GDM1 (cell line): ENCODE measurements at places on chromosomes 3 and 15.

- DNase-seq, result no peak
These were observed 3.1 kb downstream of the SNRK start for GRCh38 chr3:43289401-43289800.

GRCh38 chr3:131735116-131735515 lies 232.3 kb upstream of the MRPL3 start:
- DNase-seq, result no peak

GRCh38 chr15:64024172-64025050 lies 21.9 kb downstream of the DAPK2 start:
- no peak for DNase-seq

DNA sequence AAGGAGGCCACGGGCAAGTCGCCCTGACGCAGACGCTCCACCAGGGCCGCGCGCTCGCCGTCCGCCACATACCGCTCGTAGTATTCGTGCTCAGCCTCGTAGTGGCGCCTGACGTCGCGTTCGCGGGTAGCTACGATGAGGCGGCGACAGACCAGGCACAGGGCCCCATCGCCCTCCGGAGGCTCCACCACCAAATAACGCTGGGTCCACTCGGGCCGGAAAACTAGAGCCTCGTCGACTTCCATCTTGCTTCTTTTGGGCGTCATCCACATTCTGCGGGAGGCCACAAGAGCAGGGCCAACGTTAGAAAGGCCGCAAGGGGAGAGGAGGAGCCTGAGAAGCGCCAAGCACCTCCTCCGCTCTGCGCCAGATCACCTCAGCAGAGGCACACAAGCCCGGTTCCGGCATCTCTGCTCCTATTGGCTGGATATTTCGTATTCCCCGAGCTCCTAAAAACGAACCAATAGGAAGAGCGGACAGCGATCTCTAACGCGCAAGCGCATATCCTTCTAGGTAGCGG lies at the start of gene EPM2AIP1:
TSS of gene EPM2AIP1 (minus strand) at position 326 of the 520 bp plus-strand sequence. CDS start at position 272, 54 bp downstream.
- no peak for DNase-seq

- DNase-seq, result no peak
These were observed 9.4 kb upstream of the C15orf39 start for GRCh38 chr15:75192307-75192706.

DNA sequence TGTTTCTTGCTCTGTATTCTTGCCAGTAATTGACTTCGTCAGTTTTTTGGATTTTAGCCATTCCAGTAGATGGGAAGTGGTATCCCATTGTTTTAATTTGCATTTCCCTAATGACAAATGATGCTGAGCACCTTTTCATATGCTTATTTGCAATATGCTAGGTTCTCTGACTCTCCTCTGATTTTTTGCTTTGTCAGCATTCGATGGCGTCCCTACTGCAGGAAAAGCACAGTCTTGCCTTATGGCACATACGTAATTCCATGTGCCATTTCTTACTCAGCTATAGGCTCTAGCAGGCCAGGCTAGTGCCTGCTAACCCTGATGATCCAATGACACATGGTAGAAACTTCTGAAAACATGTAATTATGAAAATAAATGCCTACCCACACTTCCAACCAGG lies 239.2 kb upstream of the ATP10A start:
- DNase-seq, result no peak

- no peak for DNase-seq
These were observed 54.5 kb downstream of the MRPS25 start for GRCh38 chr3:15010664-15011063.

DNA sequence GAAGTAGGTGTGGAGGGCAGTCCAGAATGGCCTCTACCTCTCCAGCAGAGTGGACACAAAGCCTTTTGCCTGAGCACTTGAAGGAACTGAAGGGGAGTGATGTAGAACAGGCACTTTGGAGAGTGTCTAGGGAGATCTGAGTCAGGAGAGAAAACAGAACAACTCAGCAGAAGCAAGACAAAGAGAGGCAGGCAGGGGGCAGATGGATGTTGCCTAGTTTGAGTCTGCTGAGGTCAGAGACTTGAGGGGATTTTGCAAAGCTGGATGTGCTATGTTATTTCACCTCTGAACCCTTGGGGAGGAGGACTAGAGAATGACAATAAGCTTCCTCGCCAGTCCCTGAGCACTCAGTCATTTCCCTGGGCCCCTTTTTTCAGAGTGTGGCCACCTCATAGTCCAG lies 366.4 kb downstream of the EPHB1 start:
- DNase-seq, result no peak

- DNase-seq, result no peak
These were observed 7.7 kb upstream of the STARD5 start for GRCh38 chr15:81331600-81331999.

DNA sequence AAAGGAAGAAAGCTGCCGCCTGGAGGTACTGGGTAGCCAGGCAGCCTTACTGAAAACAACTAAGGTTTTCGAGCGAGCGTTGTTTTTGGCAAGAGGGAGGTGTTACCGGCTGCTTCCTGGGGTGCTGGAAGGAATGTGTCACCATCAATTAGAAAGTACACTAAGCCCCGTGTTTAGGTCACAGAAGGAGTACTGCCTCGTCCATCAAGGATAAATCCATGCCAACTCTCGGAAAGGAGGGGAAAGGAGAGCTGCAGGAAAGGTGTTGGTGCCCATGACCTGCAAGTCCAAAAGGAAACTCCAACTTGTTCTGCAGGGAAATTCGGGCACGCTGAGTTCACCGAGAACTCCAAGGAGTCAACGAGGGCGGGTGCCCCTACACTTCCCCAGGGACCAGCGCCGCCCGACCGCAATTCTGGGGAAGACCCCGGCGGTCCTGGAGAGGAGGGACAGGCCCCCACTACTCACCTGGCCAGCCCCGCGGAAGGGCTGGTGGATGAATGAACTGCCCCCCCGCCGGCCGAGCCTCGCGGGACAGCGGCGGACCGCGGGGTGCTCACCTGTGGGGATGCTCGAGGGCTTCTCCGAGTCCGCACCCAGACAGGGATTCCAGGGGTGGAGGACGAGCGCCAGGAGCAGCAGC lies 542 bp downstream of the PLOD2 start:
- no peak for DNase-seq

DNA sequence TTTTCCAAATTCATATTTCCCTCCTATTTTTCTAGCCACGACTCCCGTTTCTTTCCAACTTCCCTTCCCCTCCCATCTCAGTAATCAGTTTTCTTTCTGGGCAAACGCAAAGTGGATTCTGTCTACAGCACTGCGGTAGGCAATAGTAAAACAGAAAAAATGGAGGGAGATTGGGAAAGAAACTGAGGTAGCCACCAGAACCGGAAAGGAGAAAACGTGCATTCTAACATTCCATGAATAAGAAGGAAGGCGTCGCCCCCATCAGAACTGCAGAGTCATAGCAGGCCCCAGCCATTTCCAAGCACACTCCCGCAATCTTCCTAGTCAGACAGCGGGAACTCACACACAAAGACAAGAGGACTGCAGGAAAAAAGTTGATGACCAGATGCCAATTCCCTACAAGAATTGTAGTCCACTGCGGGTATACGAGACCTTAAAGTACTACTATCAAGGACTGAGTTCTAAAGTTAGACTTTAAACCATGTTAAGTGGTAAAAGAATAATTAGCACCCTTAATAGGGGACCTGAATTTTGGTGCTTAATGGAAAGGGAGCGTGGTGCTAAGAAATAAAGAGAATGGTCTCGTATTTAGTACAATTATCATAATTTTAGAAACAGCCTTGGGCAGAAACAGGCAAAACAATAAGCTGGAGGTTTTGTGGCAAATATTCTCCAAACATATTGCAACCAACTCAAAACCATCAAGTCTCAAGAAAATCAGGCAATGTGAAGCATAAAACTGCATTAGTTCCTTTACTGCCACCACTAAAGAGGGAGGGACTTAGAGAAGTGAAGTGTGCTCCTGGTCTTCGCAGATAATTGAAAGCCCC lies 1.4 kb downstream of the PFN2 start:
- DNase-seq, result no peak

GRCh38 chr3:176796371-176796770 lies 400.9 kb downstream of the TBL1XR1 start:
- no peak for DNase-seq
